ENCODE measurements at places on chromosomes 16 and 17.

GRCh38 chr16:30473231-30474073 lies 910 bp downstream of the ITGAL start:
- DNase-seq, result no peak

DNA sequence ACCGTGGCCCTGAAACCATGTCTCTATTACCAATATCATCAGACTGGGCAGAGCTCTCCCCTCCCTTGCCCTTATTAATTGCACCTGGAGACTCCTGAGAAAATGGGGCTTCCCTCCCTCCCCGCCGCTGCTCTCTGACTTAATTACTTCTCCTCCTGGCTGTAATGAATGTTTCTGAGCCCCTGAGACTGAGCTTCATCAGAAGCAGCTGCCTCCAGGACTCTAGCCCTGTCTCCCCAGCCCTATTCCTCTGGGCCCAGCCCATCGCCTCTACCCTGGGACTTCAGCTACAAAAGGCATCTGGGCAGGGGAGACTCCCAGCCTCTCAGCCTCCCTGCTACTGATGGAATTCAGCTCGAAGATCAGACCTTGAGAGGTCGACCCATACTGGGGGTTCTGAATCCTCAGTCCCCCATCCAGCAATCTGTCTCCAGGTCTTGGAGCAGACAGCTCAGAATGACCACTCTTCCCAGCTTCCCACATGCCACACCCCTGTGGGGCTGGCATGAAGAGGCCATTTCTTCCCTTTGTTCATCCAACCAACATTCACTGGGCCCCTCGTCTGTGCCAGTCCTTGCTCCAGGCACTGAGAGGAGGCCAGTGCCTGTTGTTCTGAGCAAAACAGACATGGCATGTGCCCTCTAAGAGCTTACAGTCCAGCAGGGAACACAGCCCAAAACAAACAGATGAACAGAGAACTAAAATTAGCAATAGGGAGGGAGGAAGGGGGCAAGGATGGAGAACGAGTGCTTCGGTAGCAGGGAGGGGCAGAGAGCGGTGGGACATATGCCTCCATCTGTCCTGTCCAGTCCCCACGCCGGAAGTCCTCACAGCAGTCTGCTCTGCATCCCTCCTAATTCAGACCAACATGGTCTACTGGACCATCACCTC lies 17.0 kb upstream of the NAGS start:
- no peak for DNase-seq

GRCh38 chr17:67221062-67221998 lies 23.7 kb downstream of the HELZ start:
- DNase-seq, result no peak

GRCh38 chr17:1714980-1715802 lies 5.0 kb upstream of the TLCD2 start:
- DNase-seq, result no peak

DNA sequence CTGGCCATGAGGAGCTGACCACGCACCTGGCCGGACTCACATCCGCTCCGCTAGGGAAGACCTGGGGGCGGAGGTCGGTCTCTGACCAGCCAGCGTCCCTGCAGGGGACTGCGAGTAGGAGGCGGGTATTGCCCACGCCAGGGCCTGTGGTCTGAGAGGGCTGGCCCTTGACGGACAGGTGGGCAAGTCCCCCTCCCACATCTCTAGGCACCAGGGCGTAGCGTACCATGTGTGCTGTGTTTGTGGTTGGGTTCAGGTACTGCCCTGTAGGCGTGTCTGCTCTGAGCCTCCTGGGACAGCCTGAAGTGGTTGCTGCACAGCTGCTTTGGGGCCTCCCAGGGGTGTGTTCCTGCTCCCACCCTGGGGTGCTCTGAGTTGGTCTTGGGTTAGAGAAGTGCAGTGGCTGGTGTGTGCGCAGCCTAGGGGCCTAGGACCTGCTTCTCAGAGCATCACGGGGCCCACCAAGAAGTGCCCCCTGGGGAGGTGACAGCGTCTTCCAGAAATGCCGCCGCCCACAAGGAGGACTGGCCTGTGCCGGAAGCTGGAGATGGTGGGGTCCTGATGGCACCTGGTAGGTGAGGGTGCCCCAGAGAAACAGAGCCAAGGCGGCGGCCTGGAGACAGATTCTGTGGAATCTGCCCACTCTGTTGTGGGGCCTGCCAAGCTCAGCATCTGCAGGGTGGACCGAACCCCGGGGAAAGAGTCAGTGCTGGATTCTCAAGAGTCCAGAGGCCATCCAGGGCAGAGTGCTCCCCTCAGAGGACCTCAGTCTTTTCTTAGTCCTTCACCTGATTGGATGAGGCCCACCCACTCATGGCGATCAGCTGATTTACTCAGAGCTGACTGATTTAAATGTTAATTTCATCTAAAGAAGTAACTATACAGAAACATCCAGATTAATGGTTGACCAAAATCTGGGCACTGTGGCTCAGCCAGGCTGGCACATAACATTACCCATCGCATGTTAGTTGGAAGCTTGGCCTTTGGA lies 48.3 kb downstream of the WDR45B start:
- no peak for DNase-seq

DNA sequence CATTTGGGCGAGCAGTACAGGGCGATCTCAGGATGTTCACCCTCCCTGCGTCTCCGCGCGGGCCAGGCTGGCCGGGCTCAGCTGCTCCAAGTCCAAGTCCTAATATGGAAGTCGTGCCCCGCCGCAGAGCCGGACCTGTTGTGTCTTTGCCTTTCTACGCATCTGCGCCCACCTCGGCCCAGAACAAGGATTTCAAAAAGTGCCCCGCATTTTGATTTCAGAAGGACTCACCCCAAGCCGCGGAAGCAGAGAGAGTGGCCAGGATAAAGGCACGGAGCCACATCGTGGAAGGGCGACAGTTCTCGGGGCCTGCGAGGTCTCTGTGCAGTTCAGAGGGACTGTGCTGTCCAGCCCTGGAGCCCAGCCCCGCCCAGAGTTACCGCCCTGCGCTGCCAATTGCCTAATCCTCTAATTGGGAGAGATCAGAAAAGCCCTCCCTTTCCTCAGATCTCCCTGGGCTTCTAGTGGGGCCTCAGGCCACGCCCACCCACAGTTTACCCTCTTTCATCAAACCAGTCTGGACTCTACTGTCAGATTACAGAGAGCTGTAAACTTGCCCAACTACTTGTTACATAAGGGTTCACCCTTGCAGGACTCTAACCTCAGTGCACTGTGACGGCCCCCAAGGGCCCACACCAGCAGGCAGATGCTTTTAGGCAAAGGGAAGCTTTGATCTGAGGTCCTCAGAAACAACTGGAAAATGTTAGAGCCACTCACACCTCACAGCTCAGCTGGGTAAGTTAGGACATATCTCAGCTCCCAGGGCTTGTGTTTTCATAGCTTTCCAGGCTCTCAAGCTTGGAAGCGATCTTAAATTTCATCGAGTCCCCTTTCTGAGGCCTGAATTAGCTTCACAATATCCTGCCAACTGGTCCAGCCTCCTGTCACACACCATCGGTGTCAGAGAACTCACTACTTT lies at the start of gene CES1:
Gene CES1 (minus strand): TSS at position 324 of the 919 bp plus-strand sequence. CDS start 41 bp downstream, at position 283.
- DNase-seq, result no peak

GRCh38 chr17:68592682-68593641 lies 8.2 kb downstream of the FAM20A start:
- no peak for DNase-seq

- DNase-seq, result no peak
These were observed 29.8 kb downstream of the PITPNM3 start for GRCh38 chr17:6526362-6527152.

DNA sequence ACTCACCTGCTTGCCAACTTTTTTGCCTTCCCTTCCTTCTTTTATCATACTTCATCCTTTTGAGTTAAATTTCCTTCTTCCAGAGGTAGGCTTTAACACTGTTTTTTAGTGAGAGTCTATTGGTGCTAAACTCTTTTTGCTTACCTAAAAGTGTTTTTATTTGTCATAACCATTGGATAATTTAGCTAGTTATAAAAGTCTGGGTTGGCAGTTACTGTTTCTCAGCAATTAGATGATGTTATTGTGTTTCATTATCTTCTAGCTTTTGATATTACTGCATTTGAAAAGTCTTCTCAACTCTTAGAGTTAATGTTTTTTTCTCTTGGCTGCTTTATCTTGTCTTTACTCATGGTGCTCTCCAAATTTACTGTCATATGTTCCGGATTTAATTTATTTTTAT lies 22.6 kb downstream of the ZNRF1 start:
- DNase-seq, result no peak

GRCh38 chr16:28531777-28532744 lies 6.7 kb downstream of the NUPR1 start:
- no peak for DNase-seq

DNA sequence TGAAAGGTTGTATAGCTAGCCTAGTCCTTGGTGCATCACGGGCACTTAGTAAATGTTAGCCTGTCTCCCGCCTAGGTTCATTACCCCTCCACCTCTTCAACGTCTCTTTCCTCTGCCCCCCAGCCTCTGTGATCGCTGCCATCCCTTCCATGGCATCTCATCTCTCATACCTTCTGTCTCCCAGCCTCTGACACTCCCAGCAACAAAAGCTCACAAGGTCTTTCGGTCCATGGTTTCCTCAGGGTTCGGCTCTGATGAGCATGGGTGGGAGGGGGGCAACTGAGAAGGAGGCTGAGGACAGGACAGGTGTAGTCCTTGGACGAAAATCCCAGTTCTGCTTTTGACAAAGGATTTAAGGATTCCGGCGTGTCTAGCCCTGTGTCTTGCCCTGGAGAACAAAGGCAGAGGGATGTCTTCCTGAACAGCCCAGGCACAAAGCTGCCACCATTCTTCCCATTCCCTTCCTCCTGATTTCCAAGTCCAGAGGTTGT lies 16.7 kb downstream of the CCR7 start:
- no peak for DNase-seq

- no peak for DNase-seq
These were observed 20.8 kb upstream of the RNPS1 start for GRCh38 chr16:2288726-2289125.

GRCh38 chr17:58996968-58997367 lies 109.7 kb downstream of the TRIM37 start:
- DNase-seq, result no peak

DNA sequence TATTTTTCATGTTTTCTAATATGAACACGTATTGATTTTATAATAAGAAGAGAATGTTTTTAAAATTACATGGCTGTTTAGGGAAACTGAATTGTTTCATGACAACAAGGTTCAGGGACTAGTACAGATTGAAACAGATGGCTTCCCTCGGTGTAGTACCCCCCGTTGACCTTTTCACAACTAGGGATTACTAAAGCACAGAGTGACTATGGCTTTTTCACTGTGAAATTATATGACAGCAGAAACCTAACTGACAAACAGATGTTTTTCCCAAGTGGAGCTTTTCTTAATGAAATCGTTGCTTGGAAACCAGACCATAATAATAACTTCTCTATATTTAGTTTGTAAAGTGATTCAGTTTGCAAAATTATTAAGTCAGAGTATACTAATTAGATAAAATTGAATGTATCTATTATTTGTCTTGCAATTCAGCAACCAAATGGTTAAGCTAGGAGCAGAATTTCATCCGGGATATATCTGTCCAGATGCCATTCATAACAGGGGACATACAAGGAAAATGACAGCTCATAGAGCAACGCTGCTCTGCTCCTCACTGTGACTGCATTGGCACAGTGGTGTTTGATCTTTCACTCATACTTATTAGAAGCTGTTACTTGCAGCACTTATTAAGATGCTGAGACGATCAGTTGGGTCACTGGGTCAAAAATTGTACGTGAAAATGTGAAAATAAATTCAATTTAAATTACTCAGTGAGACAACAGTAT lies 111.7 kb downstream of the TANGO6 start:
- no peak for DNase-seq

DNA sequence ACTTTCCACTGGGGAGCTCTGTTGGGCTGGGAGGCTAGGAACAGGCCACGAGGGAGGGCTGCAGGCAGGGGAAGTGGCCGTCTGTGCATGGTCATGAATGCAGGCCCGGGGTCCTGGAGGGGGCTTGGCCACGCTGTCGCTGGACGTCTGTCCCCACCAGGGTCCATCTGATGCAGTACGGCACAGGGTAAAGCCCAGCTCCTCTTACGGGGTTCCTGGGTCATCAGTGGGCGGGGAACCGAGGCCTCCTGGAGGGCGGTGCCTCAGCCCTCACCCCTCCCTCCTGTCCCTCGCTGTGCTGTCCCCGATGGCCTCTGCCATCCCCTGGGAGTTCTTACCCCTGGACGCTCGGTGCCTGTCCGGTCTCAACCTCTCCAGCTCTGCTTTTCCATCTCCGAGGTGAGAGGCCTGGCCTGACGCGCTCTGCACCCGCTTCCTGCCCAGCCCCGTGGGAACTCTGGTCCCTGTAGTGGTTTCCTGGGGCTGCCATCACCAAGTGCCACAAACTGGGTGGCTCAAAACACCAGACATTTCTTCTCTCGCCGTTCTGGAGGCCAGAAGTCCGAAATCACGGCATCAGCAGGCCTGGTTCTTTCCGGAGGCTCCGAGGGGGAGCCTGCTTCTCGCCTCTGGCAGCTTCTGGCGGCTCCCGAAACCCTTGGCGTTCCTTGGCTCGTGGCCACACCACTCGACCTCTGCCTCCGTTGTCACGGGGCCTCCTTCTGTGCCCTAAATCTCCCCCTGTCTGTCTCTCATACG lies 182.8 kb downstream of the SEC14L1 start:
- no peak for DNase-seq

DNA sequence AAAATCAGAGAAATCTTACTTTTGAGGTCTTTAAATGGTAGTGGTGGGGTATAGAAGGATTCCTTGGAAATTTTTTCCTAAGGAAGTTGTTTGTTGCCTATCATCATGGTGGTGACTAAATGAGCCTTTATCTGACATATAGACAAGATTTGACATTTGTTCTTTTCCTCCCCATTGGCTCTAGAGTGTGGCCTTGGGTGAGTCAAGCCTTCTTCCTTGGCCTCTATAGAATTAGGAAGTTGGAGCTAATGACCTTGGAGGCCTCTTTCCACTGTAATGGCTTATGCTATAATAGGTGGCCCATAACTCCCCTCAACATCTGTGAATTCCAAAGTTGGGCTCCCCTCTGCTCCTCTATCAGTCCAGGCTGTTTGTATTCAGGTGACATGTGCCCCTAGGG lies 79.1 kb upstream of the HNF1B start:
- DNase-seq, result no peak

GRCh38 chr17:68576811-68577496 lies 24.2 kb downstream of the FAM20A start:
- DNase-seq, result no peak

GRCh38 chr17:68006797-68007196 lies 10.5 kb upstream of the C17orf58 start:
- DNase-seq, result no peak

DNA sequence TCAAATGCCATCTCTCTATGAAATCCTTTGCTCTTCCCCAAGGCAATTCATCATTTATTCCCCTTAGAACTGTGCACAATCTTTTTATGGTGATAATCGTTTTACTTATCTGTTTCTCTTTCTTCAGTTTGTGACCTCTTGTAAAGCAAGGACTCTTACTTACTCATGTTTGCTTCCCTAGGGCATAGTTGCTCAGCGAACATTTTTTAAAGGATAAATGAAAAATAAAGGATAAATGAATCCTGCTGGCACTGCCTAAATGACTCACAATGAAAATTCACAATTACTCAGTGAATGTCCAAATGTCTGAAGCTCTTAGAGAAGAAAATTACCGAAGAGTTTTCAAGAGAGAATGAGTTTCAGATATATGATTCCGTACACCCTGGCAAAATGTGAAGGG lies 671.7 kb downstream of the CDH11 start:
- DNase-seq, result no peak

DNA sequence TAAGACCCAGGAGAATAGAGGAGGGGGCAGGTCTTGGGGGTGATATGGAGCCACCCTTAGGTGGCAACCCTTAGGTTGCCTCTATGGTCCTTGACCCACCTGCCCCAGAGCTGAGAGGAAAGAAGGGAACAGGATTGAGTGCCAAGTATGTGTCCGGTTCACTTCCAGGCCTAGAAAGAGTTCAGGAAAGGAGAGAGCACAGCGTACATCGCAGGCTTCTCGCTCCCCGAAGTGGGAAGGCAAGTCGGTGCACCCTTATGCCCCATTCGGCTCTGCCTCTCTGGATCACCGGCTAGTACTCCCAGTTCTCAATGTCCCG lies 631 bp downstream of the SP6 start:
- no peak for DNase-seq
